ENCODE measurements at places on chromosomes 13 and 19. TPM values are rescaled to one million over a fixed set of nuclear protein-coding genes. Genes with fewer than 3 reads are reported as not detected.

Gene ELL
- 27.0 TPM for total RNA-seq

GRCh38 chr13:80684217-80684991, 343.5 kb upstream of the SPRY2 start:
- H3K36me3 ChIP-seq: no peaks in the 10 kb centered on the region
- no peaks in the 10 kb centered on the region for H3K4me1 ChIP-seq
- no peak overlapping the region for H3K4me3 ChIP-seq
- no peaks in the 10 kb centered on the region for H3K27me3 ChIP-seq

DNA sequence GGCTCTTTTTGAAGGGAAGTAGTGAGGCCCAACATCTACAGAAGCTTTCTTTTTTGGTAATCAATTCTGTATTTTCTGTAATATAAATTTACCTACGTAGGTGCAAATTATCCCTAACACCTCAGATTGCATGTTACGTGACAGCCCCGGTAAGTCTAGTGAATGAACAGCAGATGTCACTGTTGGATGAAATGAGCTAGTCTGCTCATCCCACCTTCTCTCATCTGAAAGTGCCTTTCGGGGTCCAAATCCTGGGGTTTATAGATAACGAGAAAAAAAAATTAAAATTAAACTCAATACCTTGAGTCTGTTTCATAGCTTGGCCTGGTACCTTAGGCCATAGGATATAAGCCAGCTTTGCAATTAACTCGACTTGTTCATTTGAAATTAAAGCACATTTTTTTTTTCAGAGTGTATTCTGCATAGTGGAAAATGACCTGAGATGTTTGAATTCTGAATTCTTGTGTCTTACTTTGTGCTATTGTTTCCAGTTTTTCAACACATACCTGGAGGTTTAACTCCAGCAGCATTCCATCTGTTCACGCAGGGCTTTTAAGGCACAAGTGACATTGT, 548.2 kb downstream of the GPC5 start:
- H3K27me3 ChIP-seq: no peaks in the 10 kb centered on the region
- H3K27ac ChIP-seq: no peak overlapping the region

Gene EDDM13
- not detected for total RNA-seq

- H3K27me3 ChIP-seq: peaks cover 79% of the 10 kb centered on the region
- no peaks in the 10 kb centered on the region for H3K36me3 ChIP-seq
- H3K4me1 ChIP-seq: peaks cover 5% of the 10 kb centered on the region
- H3K4me3 ChIP-seq: no peak overlapping the region
- H3K27ac ChIP-seq: no peak overlapping the region
- no peak for DNase-seq
These were observed 1.9 kb upstream of the TMEM59L start for GRCh38 chr19:18610556-18611326.

GRCh38 chr13:111516712-111517640, 196.5 kb downstream of the TEX29 start:
- H3K27me3 ChIP-seq: peaks cover 23% of the 10 kb centered on the region
- no peak overlapping the region for H3K27ac ChIP-seq
- no peaks in the 10 kb centered on the region for H3K36me3 ChIP-seq

Gene PSG3
- not detected for total RNA-seq

GRCh38 chr13:19184176-19184575, 2.6 kb upstream of the TUBA3C start:
- no peaks in the 10 kb centered on the region for H3K27me3 ChIP-seq
- no peaks in the 10 kb centered on the region for H3K4me1 ChIP-seq
- H3K27ac ChIP-seq: no peak overlapping the region
- H3K4me3 ChIP-seq: no peak overlapping the region

Gene SEMA6B
- 2.6 TPM for total RNA-seq

DNA sequence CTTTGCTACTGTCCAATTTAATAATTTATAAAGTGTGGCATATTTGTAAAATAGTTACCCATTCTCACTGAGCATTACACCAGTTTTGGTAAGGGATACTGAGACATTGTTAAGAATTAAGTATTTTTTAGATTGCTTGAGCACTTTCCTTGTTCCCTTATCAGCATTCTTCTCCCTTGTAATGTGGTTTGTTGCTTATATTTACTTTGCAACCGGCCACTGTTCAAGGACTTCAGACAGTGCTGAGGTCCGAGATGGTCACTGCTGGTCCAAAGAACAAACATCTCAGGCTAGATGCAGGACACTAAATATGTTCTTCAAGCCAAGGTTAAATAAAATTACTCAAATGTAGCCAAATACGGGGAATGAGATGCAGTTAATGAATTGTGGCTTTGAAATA, 161.4 kb downstream of the TM9SF2 start:
- no peaks in the 10 kb centered on the region for H3K36me3 ChIP-seq
- no peak for DNase-seq
- H3K27me3 ChIP-seq: no peaks in the 10 kb centered on the region
- H3K4me3 ChIP-seq: no peak overlapping the region
- H3K27ac ChIP-seq: no peak overlapping the region

- peaks cover 5% of the 10 kb centered on the region for H3K4me1 ChIP-seq
- no peak for DNase-seq
- H3K27me3 ChIP-seq: no peaks in the 10 kb centered on the region
- H3K36me3 ChIP-seq: no peaks in the 10 kb centered on the region
These were observed 1471.7 kb downstream of the UQCRFS1 start for GRCh38 chr19:27741236-27741635.

GRCh38 chr19:50500753-50501151, 10.2 kb downstream of the JOSD2 start:
- peak overlapping the region; percentile 97 for H3K27ac ChIP-seq
- H3K27me3 ChIP-seq: no peaks in the 10 kb centered on the region
- H3K4me1 ChIP-seq: peaks cover 16% of the 10 kb centered on the region
- no peak for DNase-seq

Gene VSTM1
- total RNA-seq: not detected

- H3K4me1 ChIP-seq: no peaks in the 10 kb centered on the region
- no peak overlapping the region for H3K4me3 ChIP-seq
- H3K36me3 ChIP-seq: no peaks in the 10 kb centered on the region
- H3K27ac ChIP-seq: no peak overlapping the region
- H3K27me3 ChIP-seq: no peaks in the 10 kb centered on the region
These were observed 13.5 kb downstream of the NOTCH3 start for GRCh38 chr19:15187026-15188007.

Gene TRPC4
- 0.75 TPM for total RNA-seq

- no peaks in the 10 kb centered on the region for H3K4me1 ChIP-seq
- H3K27ac ChIP-seq: no peak within 1 kb of the TSS
- no peaks in the 10 kb centered on the region for H3K27me3 ChIP-seq
- no peaks in the 10 kb centered on the region for H3K36me3 ChIP-seq
- no peak within 1 kb of the TSS for H3K4me3 ChIP-seq
- DNase-seq: no peak
These were observed at the start of gene FPR1 for GRCh38 chr19:51751655-51752054. Gene FPR1, minus strand, starts transcription at chr19:51751878. Its CDS starts 4,884 bp downstream, at chr19:51746994.

GRCh38 chr19:10809651-10810285, 26.2 kb downstream of the TMED1 start:
- no peak overlapping the region for H3K4me3 ChIP-seq
- DNase-seq: no peak
- no peaks in the 10 kb centered on the region for H3K4me1 ChIP-seq
- no peaks in the 10 kb centered on the region for H3K36me3 ChIP-seq
- no peak overlapping the region for H3K27ac ChIP-seq

DNA sequence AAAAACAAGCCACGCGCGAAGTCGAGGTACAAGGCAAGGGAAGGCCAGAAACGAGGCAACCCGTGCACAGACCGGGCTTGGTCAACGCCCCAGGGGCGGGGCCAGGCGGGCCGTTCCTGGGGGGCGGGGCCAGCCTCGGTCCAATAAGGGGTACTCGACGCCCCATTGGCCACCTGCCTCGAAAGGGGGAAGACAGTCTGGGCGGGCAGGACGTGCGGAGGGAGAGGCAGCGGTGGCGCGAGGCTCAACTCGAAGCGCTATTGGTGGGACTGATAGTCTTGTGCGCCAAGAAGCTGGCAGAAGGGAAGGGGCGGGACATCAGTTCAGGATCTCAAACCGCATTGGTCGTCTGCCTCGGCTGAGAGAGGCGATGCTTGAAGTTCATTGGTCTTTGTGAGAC, at the start of gene LYPD4:
Gene LYPD4 (minus strand): TSS at position 83 of the 400 bp plus-strand sequence. CDS start 5,398 bp downstream, outside the sequence.
- H3K4me1 ChIP-seq: no peaks in the 10 kb centered on the region
- no peak within 1 kb of the TSS for H3K4me3 ChIP-seq
- H3K27ac ChIP-seq: no peak within 1 kb of the TSS
- no peaks in the 10 kb centered on the region for H3K36me3 ChIP-seq

Gene ZNF528
- total RNA-seq: 4.9 TPM

- peak overlapping the region; percentile 43 for H3K4me3 ChIP-seq
- peaks cover 13% of the 10 kb centered on the region for H3K4me1 ChIP-seq
- H3K27me3 ChIP-seq: no peaks in the 10 kb centered on the region
- H3K36me3 ChIP-seq: no peaks in the 10 kb centered on the region
- DNase-seq: no peak
These were observed 2.0 kb upstream of the MAB21L1 start for GRCh38 chr13:35478271-35479037.

- no peak overlapping the region for H3K4me3 ChIP-seq
- H3K27me3 ChIP-seq: peaks cover 7% of the 10 kb centered on the region
- H3K27ac ChIP-seq: peak overlapping the region; percentile 79
- no peak for DNase-seq
- peaks cover 6% of the 10 kb centered on the region for H3K4me1 ChIP-seq
- no peaks in the 10 kb centered on the region for H3K36me3 ChIP-seq
These were observed 76.2 kb downstream of the COL4A1 start for GRCh38 chr13:110230661-110231347.

- no peak for DNase-seq
- H3K27ac ChIP-seq: no peak overlapping the region
- H3K27me3 ChIP-seq: no peaks in the 10 kb centered on the region
- no peaks in the 10 kb centered on the region for H3K4me1 ChIP-seq
- no peak overlapping the region for H3K4me3 ChIP-seq
These were observed 590.9 kb upstream of the SLITRK5 start for GRCh38 chr13:87080100-87080779.

Gene REX1BD
- total RNA-seq: 337 TPM

DNA sequence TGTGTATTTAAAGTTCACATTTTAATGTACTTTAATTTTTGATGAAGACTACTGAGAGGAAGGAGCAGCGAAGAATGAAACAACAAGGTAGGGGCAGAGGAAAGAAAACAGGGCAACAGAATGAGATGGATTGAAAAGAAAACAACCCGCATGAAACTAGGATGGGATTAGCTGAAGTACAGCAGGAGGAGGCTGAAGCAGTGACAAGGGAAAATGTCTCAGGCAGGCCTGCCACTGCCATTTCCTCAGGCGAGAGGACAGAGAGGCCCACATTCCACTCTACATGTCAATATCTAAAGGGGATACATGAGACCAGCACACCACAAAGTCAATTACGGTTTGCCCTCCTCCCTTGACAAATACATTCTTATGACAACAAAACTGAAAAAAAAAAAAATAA, 1703.2 kb downstream of the EFNB2 start:
- DNase-seq: no peak
- H3K27me3 ChIP-seq: no peaks in the 10 kb centered on the region
- no peak overlapping the region for H3K4me3 ChIP-seq
- no peaks in the 10 kb centered on the region for H3K4me1 ChIP-seq
- H3K27ac ChIP-seq: no peak overlapping the region

Gene LYPD3
- total RNA-seq: not detected

DNA sequence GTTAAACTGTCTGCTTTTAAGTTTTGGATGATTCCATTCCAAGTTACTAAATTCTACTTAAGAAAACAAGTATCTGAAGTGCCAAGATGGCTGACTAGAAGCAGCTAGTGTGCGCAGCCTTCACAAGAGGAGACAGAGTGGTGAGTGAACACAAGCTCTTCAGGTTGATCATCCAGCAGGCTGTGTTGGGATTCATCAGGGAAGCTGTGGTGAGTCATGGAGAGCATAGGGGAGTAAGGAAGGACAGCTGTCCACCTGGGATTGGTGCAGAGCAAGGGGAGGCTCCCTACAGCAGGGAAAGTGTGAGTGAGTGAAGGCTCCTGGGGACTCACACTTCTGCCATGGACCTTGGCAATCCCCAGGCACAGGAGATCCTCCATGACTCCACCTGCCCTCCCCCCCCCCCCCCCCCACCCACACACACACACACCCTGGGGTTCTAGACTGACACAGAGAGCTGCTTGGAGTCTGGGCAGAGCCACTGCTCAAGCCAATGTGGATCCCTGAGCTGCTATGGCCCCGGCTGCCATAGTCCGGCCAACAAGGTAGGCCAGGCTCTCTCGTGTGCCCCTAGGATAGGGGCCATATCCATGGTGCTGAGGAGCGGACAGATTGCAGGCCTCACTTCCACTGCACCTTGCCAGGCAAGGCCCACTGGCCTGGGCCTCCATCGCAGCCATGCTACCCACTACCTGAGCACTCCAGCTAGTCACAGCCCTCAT, 23.5 kb downstream of the SLC25A15 start:
- no peak for DNase-seq
- H3K4me3 ChIP-seq: no peak overlapping the region
- H3K4me1 ChIP-seq: no peaks in the 10 kb centered on the region

Gene SPRY2
- total RNA-seq: 15.7 TPM

GRCh38 chr19:43872547-43873336, 45.6 kb downstream of the ZNF283 start:
- H3K36me3 ChIP-seq: peaks cover 38% of the 10 kb centered on the region
- no peak for DNase-seq
- no peaks in the 10 kb centered on the region for H3K27me3 ChIP-seq
- H3K4me1 ChIP-seq: no peaks in the 10 kb centered on the region
- no peak overlapping the region for H3K27ac ChIP-seq

Gene KIR2DL4
- not detected for total RNA-seq

GRCh38 chr19:496112-496665, at the start of gene MADCAM1:
Gene MADCAM1, plus strand, starts transcription at chr19:496486. Its CDS starts 14 bp downstream, at chr19:496500.
- no peaks in the 10 kb centered on the region for H3K4me1 ChIP-seq
- DNase-seq: no peak
- no peaks in the 10 kb centered on the region for H3K36me3 ChIP-seq
- peaks cover 49% of the 10 kb centered on the region for H3K27me3 ChIP-seq
- H3K4me3 ChIP-seq: no peak within 1 kb of the TSS

All from gastrocnemius medialis (tissue), 4 donors.